ENCODE measurements at places on chromosomes 1 and 21.

DNA sequence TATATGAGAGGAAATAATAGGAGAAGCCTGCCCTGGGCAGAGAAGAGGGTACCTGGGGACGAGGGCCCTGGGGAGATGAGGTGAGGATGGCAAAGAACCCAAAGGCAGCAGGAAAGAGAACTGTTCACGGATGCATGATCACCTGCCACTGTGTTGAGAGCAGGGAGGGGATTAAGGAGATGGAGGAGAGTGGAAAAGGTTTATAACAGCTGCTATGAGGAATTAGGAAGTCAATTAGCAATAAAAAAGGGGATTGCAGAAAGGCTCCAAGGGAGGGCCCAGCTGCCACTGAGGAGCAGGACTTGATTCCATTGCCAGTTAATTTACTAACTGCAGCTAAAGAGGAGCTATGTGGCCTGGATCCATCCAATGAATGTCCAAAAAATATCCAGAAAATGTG lies 61.1 kb downstream of the GFI1 start:
- no peak for DNase-seq

GRCh38 chr1:203274603-203275381 lies 30.5 kb upstream of the BTG2 start:
- no peak for DNase-seq

DNA sequence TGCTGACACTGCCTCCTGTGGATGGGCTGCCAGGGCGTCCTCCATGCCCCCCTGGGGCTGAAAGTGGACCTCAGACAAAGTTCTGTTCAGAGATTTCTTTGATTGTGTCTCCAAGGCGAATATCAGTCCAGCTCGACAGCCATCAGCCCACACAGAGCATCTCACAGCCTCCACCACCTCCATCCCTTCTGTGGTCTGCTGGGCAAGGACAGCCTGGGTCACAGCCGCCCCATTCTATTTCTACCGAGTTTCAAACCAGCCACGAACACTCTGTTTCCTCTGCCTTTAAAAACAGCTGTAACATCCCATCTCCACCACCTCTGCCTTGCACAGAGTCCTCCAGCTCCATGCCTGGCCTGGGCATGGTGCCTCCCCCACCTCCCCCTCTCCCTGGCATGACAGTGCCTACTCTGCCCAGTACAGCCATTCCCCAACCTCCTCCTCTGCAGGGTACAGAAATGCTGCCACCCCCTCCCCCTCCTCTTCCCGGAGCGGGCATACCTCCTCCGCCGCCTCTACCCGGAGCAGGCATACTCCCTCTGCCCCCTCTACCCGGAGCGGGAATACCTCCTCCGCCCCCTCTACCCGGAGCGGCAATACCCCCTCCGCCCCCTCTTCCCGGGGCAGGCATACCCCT lies 115.5 kb downstream of the FMN2 start:
- DNase-seq = no peak

DNA sequence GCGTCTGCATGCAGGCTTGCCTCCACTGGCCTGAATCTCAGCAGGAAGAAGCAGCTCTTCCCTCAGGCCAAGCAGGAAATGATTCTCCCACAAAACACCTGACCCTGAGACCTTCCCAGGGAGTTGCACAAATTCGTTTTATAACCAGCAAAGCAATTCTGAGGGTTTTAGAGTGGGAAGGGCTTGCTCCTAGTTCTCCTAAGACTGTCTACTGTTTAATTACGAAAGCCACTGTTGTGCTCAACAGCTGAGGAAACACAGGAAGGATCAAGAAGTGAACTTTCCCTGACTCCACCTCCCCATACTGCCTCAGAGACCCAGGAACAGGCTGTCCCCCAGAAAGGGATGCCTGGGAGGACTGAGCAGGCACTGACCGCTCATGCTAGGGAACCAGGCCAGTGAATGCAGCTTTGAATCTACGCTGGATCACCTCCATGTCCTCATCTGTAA lies 37.0 kb upstream of the PUM1 start:
- no peak for DNase-seq

DNA sequence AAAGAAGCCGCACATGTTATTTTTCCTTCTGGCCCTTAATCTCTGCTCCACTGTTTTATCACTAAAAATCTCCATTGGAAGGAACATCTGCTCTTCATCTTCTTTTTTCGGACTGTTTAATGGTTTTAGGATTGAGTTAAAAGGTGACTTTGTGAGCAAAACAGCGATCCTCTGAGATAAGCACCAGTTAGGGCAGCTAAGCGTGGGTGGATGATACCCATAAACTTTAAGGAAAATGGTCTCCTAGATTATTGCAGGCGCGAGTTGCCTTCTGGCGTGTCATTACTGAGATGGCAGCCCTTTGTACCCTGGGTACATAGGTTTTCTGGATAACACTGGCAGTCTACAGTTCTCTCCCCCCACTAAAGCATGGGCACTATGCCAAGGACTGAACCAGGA lies 44.0 kb upstream of the HMGB4 start:
- no peak for DNase-seq

DNA sequence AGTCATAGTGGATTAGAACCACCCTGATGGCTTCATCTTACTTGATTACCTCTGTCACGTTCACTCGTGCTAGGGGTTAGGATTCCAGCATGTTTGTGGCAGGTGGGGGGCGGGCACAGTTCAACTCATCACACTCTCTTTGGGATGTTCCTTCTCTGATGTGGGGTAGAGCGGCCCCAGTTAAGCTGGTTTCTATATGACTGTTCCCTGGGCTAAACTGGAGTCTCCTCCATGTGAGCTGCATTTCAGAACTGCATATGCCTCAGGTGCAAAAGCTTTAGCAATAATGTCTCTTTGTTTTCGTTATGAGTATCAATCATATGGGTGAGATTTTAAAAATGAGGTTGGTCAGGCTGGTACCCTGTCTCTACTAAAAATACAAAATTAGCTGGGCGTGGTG lies 393.2 kb downstream of the RPS6KC1 start:
- no peak for DNase-seq

GRCh38 chr1:71047635-71048607 lies at the start of gene PTGER3:
PTGER3 (minus strand) TSS chr1:71047816; CDS start chr1:71047577, 239 bp downstream.
- DNase-seq = no peak

- DNase-seq = no peak
These were observed 2.0 kb upstream of the CCN1 start for GRCh38 chr1:85578321-85579295.

GRCh38 chr1:94334764-94335163 lies 83.4 kb upstream of the ABCD3 start:
- DNase-seq = no peak

GRCh38 chr1:247408100-247408499 lies 7.9 kb upstream of the NLRP3 start:
- DNase-seq = no peak

DNA sequence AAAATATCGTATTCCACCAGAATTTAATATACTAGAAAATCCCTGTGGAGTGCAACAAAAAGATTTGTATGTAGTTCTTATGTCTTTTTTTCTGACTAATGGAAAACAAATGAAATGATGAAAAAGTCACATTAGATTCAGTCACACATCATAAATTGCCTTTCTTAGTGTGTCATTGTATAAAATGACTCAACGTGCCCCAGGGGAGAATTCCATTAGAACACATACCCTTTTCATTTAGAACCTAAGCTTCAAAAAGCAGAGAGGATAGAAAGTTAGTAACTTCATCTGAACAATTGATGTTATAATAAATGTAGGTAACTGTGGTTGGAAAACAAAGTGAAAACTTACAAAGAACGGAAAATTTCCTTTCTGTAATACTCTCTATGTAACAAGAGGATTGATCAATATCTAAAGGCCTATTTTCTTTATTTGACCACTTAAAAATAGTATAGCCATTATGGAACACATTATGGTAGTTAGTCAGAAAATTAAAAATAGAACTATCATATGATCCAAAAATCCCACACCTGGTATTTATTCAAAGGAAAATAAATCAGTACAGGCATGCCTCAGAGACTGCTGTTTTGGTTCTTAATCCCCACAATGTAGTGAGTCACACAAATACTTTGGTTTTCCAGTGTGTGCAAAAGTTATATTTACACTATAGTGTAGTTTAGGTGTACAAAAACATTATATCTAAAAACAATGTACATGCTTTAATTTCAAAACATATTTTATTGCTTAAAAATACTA lies 1016.1 kb downstream of the KCNT2 start:
- no peak for DNase-seq

DNA sequence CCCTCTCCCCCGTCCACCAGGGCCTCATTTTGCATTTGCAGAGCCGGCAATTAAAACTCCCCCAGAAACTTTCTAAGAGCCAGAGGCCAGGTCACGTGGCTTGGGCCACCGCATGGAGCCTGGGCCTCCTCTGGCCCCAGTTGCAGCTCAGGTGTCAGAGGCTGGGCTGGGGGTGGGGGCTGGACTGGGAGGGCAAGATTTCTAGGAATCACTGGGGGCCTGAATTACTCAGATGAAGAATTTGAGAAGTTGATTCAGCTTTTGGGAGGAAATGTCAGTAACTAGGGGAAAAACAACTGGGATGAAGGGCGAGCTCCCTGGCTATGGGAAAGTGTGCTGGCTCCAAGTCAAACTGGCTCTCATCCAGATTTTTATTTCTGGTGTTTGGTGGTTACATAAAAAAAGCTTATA lies 151.0 kb downstream of the CDC7 start:
- no peak for DNase-seq

DNA sequence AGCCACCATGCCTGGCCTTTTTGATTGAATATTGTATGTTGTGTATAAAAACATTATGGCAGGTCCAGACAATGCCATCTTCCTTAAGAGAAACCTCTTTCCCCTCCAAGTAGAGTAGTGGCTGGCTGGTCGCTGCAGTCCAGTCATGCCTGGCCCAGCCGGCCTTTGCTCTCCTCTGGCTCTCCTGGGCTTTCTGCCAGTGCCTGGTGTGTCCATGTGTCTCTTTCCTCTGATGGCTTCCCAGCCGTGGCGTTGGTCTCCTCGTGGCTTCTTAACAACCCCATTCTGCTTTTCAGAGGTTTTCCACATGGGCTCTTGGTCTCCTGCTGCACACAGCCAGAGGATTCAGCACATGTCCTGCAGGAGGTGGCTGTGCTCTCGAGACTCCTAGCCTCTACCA lies 58.7 kb downstream of the DIP2A start:
- no peak for DNase-seq

DNA sequence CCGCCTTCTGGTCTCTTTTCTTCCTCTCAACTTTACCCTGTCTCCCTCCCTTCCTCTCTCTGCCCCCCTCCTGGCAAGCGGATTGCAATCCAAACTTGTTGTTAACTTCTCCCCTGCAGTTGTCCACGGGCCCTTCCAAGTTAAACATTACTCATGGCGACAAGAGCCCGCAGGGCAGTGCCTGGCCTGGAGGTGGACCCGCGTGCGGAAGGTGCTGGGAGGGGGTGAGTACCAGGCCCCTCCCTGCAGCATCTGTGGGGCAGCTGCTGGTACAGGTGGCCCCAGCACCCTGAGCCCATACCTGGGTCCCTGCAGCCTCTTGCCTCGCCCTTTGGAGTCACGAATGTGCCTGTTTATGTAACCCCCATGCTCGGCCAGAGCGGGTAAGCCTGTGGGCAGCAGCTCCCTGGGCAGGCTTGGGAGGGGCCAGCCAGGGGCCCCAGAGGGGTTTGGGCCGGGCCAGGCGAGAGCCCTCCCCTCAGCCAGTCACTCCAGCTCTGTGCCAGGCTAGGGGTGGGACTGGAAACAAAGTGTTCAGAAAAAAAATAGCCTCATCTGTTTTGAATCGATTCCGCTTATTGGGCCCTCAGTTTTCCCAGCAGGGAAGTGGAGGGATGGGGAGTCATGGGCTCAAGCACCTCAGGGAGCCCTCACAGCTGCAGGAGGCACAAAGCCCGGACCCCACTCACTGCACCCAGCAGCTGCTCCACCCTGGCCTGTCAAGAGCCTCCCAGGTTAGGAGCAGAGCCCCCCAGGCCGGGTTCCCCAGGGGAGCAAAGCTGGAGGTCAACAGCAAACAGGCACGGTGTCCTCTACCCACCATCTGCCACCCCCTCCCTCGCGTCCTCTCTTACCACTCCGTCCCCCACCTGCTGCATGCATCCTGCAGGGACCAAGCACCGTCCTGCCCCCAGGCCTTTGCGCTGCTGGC lies 14.0 kb upstream of the FAAP20 start:
- DNase-seq = no peak

GRCh38 chr1:195376190-195376589 lies 1232.0 kb downstream of the KCNT2 start:
- DNase-seq = no peak

DNA sequence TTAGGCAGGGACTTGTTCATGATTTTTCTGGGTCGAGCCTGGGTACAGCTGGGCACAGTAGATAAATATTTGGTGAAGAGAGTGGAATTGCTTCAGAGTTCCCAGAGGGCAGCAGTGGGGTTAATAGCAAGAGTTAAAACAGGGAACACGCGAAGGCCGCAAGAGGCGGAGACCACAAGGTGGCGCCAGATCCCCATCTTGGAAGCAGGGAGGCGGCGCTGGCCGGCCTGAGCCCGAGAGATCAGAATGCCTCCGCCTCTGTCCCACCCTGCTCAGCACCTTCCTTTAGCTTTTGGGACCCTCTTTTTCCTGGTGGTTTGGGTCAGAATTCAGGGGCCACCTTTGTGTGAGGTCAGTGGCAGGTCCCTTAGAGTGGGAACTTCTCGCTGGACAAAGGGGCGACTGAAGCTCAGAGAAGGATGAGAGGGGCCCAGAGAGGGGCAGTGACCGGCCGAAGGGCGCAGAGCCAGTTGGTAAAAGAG lies 6.5 kb upstream of the PADI2 start:
- peak; percentile 53 for DNase-seq

- DNase-seq = no peak
These were observed 897 bp downstream of the COL16A1 start for GRCh38 chr1:31702836-31703404.

DNA sequence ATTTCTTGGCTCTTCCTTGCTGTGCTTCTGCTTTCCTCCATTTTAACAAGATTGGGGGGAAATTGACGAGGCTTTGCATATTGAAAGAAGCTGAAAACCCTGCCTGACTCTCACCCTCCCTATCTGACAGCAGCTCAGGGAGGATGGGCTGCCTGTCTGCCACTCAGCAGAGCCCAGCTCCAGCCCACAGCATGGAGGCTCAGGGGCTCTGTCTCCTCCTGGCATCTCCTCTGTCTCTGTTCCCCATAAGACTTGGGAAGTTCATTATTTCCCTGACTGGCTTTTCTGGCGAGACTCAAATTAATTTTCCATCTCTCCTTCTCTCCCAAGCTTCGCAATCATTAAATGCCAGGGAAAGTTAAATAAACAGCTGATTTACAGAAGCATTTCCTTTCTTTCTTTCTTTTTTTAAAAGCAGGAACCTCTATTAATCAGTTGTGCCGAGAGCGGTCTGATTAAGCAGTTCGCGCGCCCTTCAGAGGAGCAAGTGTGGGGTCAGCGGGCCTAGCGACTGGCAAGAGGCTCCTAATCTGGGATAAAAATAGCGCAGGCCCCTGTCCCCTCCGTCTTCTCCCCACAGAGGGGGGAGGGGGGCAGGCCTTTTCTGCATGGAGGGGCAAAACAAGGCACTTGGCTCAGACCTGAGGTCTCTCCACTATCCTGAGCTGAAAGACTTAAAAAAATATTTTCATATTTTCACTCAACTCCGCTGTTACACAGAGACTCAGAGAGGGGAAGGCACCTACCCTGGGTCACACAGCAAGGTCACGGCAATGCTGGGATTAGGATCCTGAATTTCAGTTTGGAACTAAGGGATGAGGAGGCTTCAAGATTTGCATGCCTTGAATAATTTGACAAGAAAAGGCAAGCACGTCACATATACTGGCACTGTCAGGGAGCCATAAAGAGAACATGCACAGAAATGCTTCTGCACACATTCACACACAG lies 170.4 kb downstream of the ACTL8 start:
- no peak for DNase-seq

Measured in stimulated activated CD8-positive, alpha-beta memory T cell treated with anti-CD3 and anti-CD28 coated beads, Interleukin-7, amount 100 ng/mL, for 48 hours (primary cell).